Activated naive CD4-positive, alpha-beta T cell treated with anti-CD3 and anti-CD28 coated beads, Interleukin-2, amount 10 ng/mL, durations not matched to agents 7 days and 5 days (primary cell): ENCODE measurements at places on chromosomes 5 and 9.

GRCh38 chr5:90947667-90948066 lies 389.1 kb downstream of the ADGRV1 start:
- DNase-seq = no peak

GRCh38 chr5:109805472-109805871 lies 115.7 kb downstream of the MAN2A1 start:
- DNase-seq = no peak

DNA sequence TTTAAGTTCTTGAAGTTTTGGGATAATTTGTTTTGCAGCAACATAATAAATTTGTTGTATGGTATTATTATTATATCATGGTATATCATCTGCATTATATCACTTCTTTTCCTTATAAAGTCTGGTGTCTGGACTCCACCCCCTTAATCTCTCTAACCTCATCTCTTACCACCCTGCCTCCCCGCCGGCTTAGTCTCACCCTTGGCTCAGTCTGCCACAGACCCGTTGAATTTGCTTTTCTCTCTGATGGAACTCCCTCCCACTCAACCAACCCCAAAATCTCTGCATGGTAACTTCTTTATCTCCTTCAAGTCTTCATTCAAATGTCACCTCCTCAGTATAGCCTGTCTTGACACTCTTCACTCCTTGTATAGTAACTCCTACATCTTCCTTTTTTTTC lies 29.6 kb upstream of the MATR3 start:
- DNase-seq = no peak

DNA sequence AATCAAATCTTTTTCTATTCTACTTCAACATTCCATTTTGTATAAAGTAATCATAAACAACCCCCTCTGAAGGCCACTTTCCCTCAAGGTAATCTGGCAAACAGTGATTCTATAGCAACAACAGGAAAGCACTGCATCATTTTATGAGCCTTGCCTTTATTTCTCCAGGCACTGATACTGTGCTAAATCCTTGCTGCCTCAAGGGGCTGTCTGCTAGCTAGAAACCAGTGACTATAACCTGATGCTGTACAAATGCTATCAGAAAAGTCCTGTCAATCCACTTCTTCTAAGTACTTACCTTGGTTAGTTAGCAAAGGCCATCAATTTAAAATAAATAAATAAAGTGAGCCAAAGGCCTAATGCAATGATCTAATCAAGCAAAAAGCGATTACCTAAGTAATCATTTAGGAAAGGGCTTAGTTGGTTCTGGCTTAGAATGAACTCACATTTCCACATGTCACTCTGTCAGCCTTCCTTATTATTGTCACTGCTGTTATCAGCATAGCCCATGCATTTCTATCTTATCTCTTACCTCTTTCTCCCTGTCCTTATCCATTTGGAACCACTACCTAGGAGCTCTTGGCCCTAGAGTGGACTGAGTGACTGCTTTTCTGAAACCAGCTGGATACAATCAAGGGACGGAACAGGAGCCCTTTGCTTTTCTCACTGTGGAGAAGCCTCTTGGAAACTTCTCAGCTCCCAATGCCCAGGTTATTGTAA lies 246.1 kb upstream of the MEF2C start:
- no peak for DNase-seq

- DNase-seq = no peak
Observed at GRCh38 chr5:178123094-178123965, 7.5 kb upstream of the RMND5B start.

DNA sequence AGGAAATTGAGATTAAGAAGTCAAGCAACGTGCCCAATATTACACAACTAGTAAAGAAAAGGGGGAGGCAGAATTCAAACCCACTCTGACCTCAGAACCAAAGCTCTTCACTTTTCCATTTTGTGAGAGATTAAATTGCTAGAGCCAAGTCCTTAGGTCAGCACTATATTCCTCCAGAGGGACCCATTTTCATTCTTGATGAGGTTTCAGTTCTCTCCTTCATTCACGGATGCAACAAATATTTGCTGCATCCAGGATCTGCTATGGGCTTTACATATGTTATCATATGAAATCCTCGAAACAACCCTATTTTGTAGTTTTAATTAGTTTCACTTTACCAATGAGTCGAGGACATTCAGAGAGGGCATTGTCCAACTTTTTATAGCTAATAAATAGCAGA lies 239.2 kb downstream of the EFNA5 start:
- no peak for DNase-seq

GRCh38 chr5:66647146-66647856 lies 51.1 kb downstream of the MAST4 start:
- no peak for DNase-seq

DNA sequence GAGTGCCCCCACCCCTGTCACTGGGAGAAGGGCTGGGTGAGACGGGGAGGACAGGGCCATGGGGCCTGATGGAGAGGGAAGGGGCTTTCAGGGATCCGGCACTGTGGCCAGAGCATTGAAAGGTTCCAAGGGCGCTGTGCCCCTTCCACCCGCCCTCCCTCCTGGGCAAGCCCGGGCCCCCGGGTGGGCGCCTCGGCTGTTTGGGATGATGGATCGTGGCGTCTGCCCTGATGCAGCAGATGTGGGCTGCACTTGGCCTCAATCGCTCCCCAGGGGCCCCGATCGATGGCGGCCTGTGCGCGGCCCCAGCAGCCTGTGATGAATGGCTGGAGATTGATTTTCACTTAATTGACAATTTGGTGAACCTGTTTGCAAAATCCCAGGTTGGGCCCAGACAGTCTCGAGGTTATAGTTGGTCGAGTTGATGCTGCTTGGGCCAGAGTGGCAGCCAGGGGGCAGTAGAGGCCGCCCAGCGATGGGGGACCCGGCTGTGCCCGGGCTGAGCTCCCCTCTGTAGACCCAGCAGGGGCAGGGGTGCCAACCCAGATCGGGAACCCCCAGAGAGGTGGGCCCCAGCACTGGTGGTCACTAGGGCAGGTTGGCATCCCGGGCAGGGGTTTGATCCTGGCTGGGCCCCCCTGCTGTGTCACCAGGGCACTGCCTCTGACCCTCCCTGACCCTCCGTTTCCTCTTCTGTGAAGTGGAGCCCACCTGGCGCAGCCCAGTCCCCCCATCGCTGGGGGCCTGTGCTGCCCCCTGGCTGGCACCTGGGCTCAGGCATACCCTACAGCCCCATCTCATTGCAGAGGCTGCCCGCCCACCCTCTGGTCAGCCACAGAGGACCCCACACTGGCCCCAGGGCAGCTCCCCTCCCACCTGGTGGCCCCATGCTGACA lies 34.7 kb downstream of the LHX3 start:
- DNase-seq = peak; percentile 71
